ENCODE measurements at places on chromosomes 2 and 18. TPM values are rescaled to one million over a fixed set of nuclear protein-coding genes. Genes with fewer than 3 reads are reported as not detected.

GRCh38 chr2:20868377-20868776, 45.5 kb upstream of the LDAH start:
- no peaks in the 10 kb centered on the region for H3K27me3 ChIP-seq
- DNase-seq: no peak

DNA sequence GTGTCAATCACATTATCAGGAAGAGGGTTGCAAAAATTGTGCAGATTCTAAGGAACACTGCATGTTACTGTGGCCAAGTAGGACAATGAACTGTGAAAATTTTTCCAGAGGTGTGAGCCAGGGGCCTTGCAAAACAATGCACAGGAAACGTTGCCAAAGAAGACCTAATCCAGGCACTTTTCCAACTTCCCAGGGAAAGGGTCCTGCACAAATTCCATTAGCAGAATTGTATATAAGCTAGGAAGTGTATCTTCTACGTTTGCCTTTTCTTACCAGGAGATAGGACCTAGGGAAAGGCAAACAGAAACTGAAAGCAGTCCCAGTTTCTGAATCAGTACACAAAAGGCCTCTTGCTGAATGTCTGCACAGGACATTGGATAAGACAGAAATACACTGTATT, 1888.3 kb upstream of the CELF4 start:
- no peak overlapping the region for H3K27ac ChIP-seq
- no peaks in the 10 kb centered on the region for H3K27me3 ChIP-seq
- no peak overlapping the region for H3K4me3 ChIP-seq
- no peak for DNase-seq

DNA sequence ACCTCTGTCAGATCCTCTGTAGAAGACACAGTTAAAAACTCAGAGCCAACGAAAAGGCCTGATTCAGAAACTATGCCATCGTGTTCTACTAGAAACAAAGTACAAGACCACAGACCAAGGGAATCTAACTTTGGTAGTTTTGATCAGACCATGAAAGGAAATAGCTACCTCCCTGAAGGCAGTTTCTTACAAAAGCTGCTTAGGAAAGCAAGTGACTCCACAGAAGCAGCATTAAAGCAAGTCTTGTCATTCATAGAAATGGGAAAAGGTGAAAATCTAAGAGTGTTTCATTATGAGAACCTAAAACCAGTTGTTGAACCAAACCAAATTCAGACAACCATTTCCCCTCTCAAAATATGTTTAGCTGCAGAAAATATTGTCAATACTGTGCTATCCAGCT, 58.2 kb downstream of the FSIP2 start:
- H3K4me3 ChIP-seq: no peak overlapping the region
- H3K4me1 ChIP-seq: no peaks in the 10 kb centered on the region
- DNase-seq: no peak
- H3K27ac ChIP-seq: no peak overlapping the region
- no peaks in the 10 kb centered on the region for H3K36me3 ChIP-seq
- no peaks in the 10 kb centered on the region for H3K27me3 ChIP-seq

GRCh38 chr18:53935803-53936202, 288.7 kb downstream of the MBD2 start:
- no peaks in the 10 kb centered on the region for H3K4me1 ChIP-seq
- no peak overlapping the region for H3K4me3 ChIP-seq
- H3K36me3 ChIP-seq: no peaks in the 10 kb centered on the region

- no peaks in the 10 kb centered on the region for H3K36me3 ChIP-seq
- H3K27ac ChIP-seq: no peak overlapping the region
- no peaks in the 10 kb centered on the region for H3K27me3 ChIP-seq
- H3K4me3 ChIP-seq: no peak overlapping the region
- no peak for DNase-seq
Observed at GRCh38 chr2:26223018-26223417, 21.4 kb downstream of the HADHA start.

Gene SATB2
- total RNA-seq: 2.6 TPM

Gene TGFA
- 13.5 TPM for total RNA-seq

GRCh38 chr2:240373289-240373885, 62.1 kb upstream of the GPC1 start:
- H3K27me3 ChIP-seq: no peaks in the 10 kb centered on the region
- peaks cover 34% of the 10 kb centered on the region for H3K4me1 ChIP-seq
- H3K36me3 ChIP-seq: no peaks in the 10 kb centered on the region
- H3K4me3 ChIP-seq: no peak overlapping the region

DNA sequence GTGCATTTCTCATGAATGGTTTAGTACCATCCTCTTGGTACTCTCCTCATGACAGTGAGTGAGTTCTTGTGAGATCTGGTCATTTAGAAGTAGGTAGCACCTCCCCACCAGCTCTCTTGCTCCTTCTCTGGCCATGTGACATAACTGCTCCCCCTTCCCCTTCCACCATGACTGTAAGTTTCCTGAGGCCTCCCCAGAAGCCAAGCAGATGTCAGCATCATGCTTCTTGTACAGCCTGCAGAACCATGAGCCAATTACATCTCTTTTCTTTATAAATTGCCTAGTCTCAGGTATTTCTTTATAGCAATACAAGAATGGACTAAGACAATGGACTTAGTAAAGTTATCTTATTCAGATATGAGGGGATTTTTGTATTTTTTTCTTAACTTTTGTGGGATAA, 43.0 kb downstream of the FTCDNL1 start:
- H3K4me1 ChIP-seq: no peaks in the 10 kb centered on the region
- no peaks in the 10 kb centered on the region for H3K36me3 ChIP-seq
- no peak overlapping the region for H3K4me3 ChIP-seq
- H3K27ac ChIP-seq: no peak overlapping the region

- no peak overlapping the region for H3K4me3 ChIP-seq
- no peaks in the 10 kb centered on the region for H3K27me3 ChIP-seq
- H3K4me1 ChIP-seq: peaks cover 54% of the 10 kb centered on the region
- no peaks in the 10 kb centered on the region for H3K36me3 ChIP-seq
Observed at GRCh38 chr2:26702025-26702424, 9.5 kb downstream of the KCNK3 start.

GRCh38 chr2:169493360-169493759, 14.1 kb downstream of the BBS5 start:
- H3K36me3 ChIP-seq: peaks cover 1% of the 10 kb centered on the region
- no peak for DNase-seq
- H3K27ac ChIP-seq: no peak overlapping the region
- H3K4me3 ChIP-seq: no peak overlapping the region
- H3K27me3 ChIP-seq: no peaks in the 10 kb centered on the region

DNA sequence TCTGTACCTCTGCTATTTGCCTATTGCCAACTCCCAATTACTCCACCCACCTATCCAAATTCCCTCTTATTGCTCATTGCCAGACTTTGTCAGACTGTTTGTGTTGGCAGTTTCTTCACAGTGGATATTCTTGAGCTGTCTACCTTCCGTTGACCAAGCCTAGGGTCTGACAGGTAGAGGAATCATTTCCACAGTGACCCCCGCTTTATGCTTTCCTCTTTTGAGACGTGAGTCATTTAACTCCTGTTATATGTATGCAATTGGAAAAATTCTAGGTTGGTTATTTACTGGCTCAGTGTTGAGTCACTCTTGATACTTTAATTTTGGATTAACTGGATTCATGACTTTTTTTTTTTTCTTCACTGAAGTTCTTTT, 187.7 kb downstream of the IRS1 start:
- H3K4me3 ChIP-seq: no peak overlapping the region
- H3K4me1 ChIP-seq: no peaks in the 10 kb centered on the region
- no peaks in the 10 kb centered on the region for H3K36me3 ChIP-seq
- H3K27me3 ChIP-seq: no peaks in the 10 kb centered on the region
- no peak for DNase-seq

Gene KIF1A
- total RNA-seq: 51.9 TPM

- no peaks in the 10 kb centered on the region for H3K27me3 ChIP-seq
- DNase-seq: no peak
- peaks cover 8% of the 10 kb centered on the region for H3K4me1 ChIP-seq
- H3K27ac ChIP-seq: no peak overlapping the region
- no peaks in the 10 kb centered on the region for H3K36me3 ChIP-seq
- H3K4me3 ChIP-seq: no peak overlapping the region
Observed at GRCh38 chr2:51027442-51027841, 4.5 kb downstream of the NRXN1 start.

DNA sequence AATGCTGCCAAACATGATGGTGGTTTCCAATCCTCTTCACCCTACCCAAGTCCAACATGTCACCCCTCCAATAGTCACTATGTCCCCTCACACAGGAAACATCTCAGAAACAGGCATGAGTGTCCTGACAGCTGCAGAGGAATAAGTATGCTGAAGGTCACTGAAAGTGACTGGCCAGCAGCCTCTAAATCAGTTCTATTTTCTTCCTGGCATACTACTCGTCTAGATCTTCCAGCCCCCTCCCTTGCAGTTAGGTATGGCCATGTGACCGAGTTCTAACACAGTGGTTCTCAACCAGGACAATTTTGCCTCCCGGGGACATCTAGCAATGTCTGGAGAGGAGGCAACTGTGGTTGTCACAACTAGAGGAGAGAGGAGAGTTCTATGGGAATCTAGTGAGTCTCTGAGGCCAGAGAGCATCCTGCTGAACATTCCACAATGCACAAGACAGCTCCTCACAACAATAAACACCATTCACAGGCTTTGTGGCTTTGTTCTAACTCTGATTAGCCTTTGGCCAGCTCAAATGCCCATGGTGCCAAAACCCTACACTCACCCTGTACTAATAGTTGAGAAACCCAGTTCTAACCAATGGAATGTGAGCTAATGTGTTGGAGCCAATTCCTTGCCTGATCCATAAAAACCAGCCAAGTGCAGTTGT, 12.6 kb upstream of the ID2 start:
- H3K36me3 ChIP-seq: no peaks in the 10 kb centered on the region
- H3K4me3 ChIP-seq: no peak overlapping the region
- H3K4me1 ChIP-seq: peaks cover 7% of the 10 kb centered on the region
- DNase-seq: no peak
- H3K27ac ChIP-seq: no peak overlapping the region

Gene CYP27A1
- total RNA-seq: 9.3 TPM

DNA sequence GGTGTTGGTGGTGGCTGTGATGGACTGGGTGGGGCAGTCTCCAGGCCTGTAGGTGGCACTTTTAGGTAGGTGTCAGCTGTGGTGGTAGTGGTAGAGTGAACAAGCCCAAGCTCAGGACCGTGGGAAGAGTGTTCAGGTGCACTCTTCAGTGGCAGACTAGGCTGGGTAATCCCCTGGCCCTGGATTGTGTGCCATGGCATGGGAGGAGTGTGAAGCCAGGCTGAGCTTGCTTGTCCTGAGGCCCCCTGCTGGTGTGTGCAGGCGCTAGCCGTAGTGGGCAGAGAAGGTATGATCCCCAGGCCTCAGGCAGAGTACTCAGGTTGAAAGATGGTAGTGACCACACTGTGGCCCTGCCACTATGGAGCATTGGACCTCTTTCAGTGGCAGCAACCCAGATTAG, 850.3 kb downstream of the DSC3 start:
- no peaks in the 10 kb centered on the region for H3K4me1 ChIP-seq
- no peak overlapping the region for H3K4me3 ChIP-seq
- no peaks in the 10 kb centered on the region for H3K36me3 ChIP-seq

Gene MARCHF4
- 2.6 TPM for total RNA-seq

DNA sequence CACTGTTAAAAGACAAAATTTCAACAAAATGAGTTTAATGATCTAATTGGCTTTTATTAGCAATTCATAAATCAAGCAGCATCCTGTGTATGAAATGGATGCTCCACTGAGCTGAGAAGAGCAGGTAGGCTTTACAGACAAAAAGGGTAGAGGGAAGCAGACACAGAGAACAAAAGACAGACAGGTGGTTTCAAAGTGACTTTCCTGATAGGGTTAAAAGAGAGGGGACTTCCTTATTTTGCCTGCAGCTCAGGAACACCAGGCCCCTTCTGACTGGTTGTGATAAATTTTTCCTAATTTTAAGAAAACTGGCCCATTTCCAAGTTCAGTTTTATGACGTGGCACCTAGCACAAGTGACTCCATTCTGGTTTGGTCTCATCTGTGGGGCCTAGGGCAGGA, 11.9 kb downstream of the TEX51 start:
- no peak overlapping the region for H3K27ac ChIP-seq
- DNase-seq: no peak
- H3K4me1 ChIP-seq: no peaks in the 10 kb centered on the region
- no peaks in the 10 kb centered on the region for H3K36me3 ChIP-seq

DNA sequence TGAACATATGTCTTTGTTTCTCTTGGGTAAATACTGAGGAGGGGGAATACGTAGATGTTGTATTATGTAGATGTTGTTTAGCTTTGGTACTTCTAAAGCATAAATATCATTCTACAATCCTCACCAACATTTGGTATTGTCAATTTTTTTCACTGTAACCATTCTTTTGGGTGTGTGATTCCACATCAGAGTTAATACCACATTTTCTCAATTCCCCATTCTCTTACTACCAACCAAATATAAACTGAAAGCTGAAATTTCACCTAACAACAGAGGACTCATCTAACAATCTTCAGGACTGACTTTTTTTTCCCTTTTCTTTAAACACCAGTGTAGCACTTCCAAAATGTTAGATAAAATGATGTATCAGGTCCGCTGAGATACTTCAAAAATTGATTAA, 120.7 kb upstream of the RIOK3 start:
- H3K4me1 ChIP-seq: peaks cover 10% of the 10 kb centered on the region
- H3K27me3 ChIP-seq: no peaks in the 10 kb centered on the region
- no peak for DNase-seq
- no peak overlapping the region for H3K4me3 ChIP-seq
- H3K27ac ChIP-seq: no peak overlapping the region

DNA sequence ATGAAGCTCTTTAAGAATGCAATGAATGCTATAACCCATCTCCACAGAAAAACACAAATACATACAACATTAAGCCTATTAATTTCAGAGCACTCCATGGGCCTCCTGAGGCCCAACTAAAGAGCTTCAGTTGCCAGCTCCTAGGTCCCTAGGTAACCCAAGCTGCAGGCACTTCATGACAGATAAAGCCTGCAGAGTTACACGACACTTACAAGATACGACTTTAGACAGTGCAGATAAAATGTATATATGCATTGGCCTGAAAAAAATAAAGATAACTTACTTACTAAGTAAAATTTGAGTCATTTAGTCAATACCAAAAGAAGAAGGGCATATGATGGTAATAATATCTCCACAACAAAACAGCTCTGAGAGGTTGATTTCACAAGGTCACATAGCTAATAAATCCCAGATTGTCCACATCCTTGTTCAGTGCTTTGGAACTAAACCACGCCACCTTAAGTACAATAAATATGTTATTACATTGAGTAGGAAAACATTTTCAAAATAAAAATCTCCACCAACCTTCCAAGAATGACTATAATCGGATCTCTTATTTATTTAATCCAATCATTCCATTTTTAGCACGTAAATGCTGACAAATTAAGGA, 3.4 kb downstream of the MAP4K3 start:
- no peak for DNase-seq
- no peak overlapping the region for H3K27ac ChIP-seq
- no peak overlapping the region for H3K4me3 ChIP-seq
- peaks cover 65% of the 10 kb centered on the region for H3K4me1 ChIP-seq
- H3K36me3 ChIP-seq: no peaks in the 10 kb centered on the region

GRCh38 chr2:215839309-215839708, 174.0 kb downstream of the MREG start:
- H3K27me3 ChIP-seq: no peaks in the 10 kb centered on the region
- no peak overlapping the region for H3K27ac ChIP-seq
- H3K4me3 ChIP-seq: no peak overlapping the region
- no peak for DNase-seq
- no peaks in the 10 kb centered on the region for H3K36me3 ChIP-seq

- H3K4me1 ChIP-seq: peaks cover 12% of the 10 kb centered on the region
- no peak for DNase-seq
- H3K4me3 ChIP-seq: no peak overlapping the region
- H3K27me3 ChIP-seq: no peaks in the 10 kb centered on the region
Observed at GRCh38 chr2:121469356-121469755, 61.3 kb upstream of the RNU4ATAC start.

Gene SPP2
- total RNA-seq: not detected

Gene GLS
- total RNA-seq: 86.0 TPM

All from body of pancreas (tissue), 4 donors.